ENCODE measurements at places on chromosomes 7 and 10. TPM values are rescaled to one million over a fixed set of nuclear protein-coding genes. Genes with fewer than 3 reads are reported as not detected.

- DNase-seq, result peak; percentile 94
These were observed 23.9 kb downstream of the SCD start for GRCh38 chr10:100370714-100371481.

DNA sequence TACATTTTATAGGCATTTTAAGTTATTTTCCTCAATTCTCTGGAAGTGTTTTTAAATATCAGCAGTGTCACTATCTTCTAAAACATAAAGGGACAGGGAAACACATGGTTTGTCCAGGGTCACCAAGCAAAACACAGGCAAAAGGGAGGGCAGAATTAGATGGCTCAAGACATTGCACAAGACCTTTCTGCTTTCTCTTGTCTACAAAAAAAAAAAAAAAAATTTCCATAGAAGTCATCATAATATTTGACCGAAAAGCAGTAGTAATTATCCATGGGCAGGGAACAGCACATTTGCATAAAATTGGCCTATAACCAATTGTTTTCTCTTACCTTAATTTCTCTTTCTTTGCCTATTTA lies 703.1 kb upstream of the FZD8 start:
- no peak for DNase-seq

The SLC13A4 gene
- total RNA-seq, result not detected

GRCh38 chr7:151336027-151336708 lies 5.4 kb upstream of the NUB1 start:
- DNase-seq, result no peak

DNA sequence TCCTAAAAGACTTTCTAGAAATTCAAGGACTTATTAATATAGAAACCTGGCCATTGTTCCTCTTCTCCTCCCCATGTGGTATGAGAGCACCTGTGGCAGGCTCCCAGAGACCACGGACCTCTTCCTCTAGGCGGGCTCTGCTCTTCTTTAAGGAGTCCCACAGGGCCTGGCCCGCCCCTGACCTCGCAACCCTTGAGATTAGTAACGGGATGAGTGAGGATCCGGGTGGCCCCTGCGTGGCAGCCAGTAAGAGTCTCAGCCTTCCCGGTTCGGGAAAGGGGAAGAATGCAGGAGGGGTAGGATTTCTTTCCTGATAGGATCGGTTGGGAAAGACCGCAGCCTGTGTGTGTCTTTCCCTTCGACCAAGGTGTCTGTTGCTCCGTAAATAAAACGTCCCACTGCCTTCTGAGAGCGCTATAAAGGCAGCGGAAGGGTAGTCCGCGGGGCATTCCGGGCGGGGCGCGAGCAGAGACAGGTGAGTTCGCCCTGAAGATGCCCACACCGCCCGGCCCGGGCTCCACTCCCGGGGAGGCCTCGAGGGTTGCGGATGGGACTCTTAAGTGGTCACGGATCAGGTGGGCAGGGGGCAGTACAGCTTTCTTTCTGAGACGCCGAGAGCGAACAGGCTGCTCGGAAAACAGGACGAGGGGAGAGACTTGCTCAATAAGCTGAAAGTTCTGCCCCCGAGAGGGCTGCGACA lies at the start of gene SLC26A4:
TSS of gene SLC26A4 (plus strand) at position 448 of the 700 bp plus-strand sequence. CDS start 814 bp downstream, outside the sequence.
- DNase-seq, result peak; percentile 8

DNA sequence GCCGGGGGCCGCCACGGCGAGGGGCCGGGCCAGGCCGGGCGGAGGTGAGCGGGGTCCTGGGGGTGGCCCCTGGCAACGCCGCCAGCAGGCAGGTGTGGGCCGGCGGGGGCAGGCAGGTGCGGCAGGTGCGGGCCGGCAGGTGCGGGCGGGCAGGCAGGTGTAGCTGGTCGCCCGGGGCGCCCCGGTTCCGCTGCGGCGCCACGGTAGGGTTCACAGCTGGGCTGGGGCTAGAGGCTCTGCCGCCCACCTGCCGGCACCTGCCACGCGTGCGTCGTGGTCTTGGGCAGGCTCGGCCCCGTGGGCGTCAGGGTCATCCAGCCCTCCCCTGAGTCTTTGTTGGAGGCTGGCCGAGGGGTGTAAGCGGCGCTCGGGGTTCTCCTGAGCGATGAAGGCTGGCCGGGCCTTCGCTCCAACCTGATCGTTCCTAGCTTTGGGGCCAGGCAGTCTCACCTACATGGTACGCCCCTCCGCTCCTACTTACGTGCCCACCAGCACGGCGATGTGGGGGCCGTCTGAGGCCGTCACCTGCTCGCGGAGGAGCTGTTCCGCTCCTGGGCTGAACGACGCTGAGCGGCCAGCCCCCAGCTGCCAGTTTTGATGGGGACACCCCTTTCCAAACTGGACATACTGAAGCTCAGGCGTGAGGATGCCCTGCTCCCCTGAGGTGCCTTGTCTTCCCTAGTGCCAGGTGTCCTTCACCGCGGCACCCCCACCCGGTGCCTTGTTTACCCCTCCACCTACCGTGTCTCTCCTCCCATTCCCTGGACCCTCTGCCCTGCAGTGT lies 493 bp downstream of the ZMIZ2 start:
- no peak for DNase-seq

DNA sequence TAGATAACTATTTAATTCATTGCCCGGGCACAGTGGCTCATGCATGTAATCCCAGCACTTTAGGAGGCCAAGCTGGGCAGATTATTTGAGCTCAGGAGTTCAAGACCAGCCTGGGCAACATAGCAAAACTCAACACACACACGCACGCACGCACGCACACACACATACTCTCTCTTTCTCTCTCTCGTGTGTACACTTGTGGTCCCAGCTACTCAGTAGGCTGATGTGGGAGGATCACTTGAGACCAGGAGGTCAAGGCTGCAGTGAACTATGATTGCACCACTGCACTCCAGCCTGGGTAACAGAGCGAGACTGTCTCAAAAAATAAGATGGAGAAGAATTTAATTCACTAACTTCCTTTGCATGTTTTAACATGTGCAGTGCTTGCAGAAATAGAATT lies 38.1 kb downstream of the PTPN12 start:
- no peak for DNase-seq

DNA sequence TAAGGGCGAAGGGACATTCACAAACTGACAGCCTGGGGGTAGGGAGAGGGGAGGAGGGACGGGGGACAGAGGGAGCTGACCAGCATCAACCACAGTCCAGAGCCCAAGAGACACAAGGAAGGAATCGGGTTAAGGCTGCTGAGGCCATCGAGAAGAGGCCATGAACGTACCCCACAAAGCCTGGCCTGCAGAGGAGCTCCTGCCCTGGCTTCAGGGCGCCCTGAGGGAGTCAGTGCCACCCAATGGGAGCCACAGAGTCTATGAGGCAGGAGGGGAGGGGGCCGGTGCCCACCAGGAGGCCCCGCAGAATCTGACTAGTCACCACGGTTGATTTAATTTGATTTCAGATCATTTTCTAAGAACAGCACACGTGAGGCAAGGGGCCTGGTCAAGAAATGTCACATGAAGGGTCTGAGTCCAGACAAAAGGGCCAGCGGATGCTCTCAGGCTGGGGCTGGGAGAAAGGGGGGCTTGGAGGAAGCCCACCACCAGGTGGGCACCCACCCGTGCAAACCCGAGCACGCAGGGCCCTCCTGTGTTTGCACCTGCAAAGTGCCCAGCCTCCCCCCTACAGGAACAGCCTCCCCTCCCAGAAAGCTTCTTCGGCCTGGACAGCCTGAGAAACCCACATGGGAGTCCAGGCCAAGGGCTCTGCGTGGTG lies 40.4 kb downstream of the CAMK2B start:
- no peak for DNase-seq

DNA sequence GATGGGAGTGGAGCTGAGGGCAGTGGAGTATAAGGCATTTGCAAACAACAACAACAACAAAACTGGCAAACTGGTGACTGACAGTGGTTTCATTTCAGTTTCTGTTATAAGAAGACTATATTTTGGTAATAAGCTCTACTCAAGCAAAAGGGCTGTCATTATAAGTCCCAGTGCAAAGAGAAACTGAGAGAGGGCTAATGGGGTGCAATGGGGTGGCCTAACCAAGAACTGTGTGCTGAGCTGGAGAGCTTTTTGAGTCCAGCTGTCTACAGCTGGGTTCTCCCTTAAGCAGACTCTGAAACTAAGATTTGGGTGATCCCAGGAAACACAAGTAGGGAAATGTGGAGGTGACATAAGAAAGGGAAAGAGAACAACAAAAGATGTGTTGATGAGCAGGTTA lies 439.3 kb downstream of the ADRA2A start:
- DNase-seq, result no peak

DNA sequence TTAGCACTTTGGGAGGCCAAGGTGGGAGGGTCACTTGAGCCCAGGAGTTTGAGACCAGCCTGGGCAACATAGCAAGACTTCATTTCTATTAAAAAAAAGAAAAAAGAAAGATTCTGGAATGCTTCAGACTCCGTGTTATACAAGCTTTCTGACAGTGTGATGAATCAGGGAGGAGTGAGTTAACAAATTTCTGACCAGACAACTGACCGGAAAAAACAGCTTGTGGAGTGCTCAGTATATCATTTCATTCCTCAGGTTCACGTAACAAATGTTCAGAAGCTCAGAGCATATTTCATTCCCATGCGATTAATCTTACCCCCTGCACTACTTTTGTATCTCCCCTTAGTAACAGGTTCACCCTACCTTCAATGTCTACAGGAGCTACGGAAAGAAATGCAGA lies 28.6 kb upstream of the TNPO3 start:
- no peak for DNase-seq

The ANKRD26 gene
- 10.8 TPM for total RNA-seq

The CTAGE6 gene
- total RNA-seq, result 0.17 TPM

The SLC39A12 gene
- 0.09 TPM for total RNA-seq

The TDRD1 gene
- total RNA-seq, result 0.06 TPM

The CYREN gene
- total RNA-seq, result 41.2 TPM

DNA sequence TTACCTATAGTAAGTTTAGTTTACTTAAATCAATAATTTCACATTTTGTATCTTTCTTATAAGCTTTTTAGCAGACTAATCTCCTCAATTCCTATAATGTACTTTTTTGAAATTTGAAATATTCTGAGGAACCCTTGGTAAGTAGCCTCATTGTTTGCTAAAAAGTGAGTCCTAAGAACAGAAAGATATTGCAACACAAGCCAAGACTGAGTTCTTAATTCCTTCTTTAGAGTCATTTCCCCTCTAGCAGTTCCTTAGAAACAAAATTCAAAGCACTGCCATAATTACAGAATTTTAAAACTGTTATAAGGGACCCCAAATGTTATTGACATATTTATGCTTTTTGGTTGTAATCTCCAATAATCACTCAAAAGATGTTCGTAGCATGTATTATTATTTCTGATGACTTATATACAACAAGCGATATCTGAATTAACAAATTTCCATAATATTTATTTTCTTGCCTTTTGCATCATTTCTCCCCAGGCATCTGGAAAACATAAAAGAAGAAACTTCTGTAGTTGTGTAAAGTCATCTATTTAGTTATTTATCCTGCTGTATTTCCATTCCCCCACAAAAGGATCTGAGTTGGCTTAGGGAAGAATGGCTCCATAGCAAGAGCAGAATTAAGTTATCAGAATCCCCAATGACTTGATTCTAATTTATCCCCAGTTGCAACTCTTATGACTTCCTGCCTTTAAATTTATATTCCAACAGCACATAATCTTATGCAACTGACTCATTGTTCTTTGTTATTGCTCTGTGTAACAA lies 67.8 kb downstream of the TMEM26 start:
- DNase-seq, result no peak

The ANKRD30A gene
- total RNA-seq, result not detected

DNA sequence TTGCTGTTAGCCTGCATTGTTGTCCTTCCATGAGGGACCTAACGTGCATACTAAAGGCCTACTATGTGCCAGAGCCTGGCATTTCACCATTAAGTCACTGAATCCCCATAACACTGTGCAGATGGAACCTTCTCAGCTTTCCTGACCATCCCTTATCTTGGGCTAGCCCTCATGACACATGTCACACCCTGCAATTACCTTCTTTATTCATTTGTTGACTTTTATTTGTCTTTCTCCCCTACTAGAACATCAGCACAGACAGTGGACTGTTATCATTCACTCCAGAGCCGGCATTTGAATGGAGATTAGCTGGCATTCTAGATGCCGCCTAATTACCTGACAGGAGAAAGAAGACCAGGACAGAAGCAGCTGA lies 471.1 kb upstream of the GALNT17 start:
- no peak for DNase-seq

- DNase-seq, result no peak
These were observed 19.5 kb downstream of the MTPN start for GRCh38 chr7:135957627-135958026.

- DNase-seq, result no peak
These were observed 113.5 kb downstream of the AHR start for GRCh38 chr7:17411922-17412321.

DNA sequence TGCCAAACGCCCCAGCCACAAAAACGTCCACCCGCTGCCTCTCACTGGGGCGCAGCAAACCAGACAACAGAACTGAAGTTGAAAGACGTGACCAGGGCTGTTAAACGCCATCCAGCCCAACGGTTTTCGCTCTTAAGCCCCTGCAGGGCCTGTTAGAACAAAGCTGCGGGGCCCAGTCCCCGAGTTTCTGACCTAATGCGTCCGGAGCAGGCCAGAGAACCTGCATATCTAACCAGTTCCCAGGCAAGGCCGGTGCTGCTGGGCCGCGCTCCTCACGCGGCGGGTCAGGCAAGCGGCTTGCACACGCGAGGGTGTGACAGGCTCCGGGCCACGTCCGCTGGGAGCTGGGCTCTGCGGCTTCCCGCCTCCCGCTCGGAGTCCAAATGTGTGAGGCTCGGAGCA lies 87.0 kb downstream of the PTPRN2 start:
- DNase-seq, result no peak

The PTN gene
- total RNA-seq, result 3.3 TPM

GRCh38 chr7:15753887-15754579 lies 67.5 kb upstream of the MEOX2 start:
- no peak for DNase-seq

DNA sequence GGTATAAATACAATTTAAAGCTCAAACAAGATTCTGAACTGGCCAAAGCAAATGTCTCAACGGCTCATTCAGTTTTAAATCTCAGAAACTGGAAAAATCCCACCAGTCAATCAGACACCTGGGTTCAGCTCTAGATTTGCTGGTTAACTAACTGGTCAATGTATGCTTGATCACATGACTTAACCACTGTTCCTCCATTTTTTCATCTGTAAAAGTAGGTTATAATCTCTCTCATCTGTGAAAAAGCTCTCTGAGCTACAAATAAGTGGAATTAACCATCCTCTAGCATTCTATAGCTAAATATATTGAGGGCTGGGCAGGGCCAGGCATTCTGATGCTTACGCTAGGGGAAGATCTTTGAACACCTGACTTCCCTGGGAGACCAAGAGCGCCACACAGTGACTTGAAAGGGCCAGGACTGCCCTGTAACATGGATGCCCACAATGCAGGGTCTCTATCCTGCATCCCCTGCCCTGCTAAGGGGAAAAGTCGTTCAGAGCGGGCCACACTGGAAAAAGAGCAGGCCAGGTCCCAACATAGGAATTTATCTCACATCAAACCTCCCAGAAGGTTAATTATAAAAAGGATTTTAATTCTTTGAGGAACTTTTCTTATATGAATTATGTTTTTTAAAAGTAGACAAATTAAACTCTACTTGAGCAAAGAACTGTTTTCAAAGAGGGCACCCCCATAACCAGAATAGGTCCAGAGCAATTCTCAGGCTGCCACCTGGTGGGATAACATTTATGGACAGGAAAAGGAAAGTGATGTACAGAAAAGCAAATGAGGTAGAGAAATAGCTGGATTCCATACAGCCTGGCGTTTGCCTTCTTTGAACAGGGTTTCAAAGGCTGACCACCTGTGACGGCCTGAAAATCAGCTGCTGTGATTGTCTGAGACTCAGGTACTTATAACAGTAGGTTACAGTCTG lies 1.8 kb downstream of the RP9 start:
- no peak for DNase-seq

The CPN1 gene
- total RNA-seq, result 0.14 TPM

The CYP3A4 gene
- total RNA-seq, result 5.4 TPM

The EXOC6 gene
- 12.7 TPM for total RNA-seq

The ZCWPW1 gene
- 6.1 TPM for total RNA-seq
